ENCODE measurements at places on chromosomes 12 and 14. TPM values are rescaled to one million over a fixed set of nuclear protein-coding genes. Genes with fewer than 3 reads are reported as not detected.

Gene NR4A1
- 9.7 TPM for total RNA-seq

Gene KLRB1
- not detected for total RNA-seq

Gene CCDC77
- total RNA-seq, result 19.6 TPM

Gene PTHLH
- 0.31 TPM for total RNA-seq

Gene LALBA
- total RNA-seq, result not detected

Gene PLA2G1B
- total RNA-seq, result not detected

Measured in melanocyte of skin (primary cell).